ENCODE measurements at places on chromosomes 2 and 18.

DNA sequence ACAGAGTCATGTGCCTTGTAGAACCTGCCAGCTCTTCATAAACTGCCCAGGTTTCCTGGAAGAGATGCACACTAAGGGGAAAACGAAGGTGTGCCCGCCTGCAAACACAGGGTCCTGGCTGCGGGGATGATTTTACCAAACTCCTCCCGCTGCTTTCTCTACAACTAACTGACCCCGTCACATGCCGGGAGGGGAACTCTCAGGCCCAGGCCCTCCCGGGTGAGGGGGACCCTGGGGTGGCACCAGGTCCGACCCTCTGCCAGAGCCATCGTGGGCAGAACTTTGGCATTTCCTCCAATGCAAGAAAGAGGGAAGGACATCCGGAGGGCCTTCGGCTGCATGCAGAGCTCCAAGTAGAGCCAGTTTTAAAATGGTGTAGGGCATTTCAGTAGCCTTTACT lies 28.6 kb downstream of the CAPN13 start:
- no peak for DNase-seq

- DNase-seq: no peak
Measured at GRCh38 chr2:214310319-214310718, 100.5 kb upstream of the VWC2L start.

GRCh38 chr2:74001781-74002504 lies 17.2 kb downstream of the TET3 start:
- no peak for DNase-seq

DNA sequence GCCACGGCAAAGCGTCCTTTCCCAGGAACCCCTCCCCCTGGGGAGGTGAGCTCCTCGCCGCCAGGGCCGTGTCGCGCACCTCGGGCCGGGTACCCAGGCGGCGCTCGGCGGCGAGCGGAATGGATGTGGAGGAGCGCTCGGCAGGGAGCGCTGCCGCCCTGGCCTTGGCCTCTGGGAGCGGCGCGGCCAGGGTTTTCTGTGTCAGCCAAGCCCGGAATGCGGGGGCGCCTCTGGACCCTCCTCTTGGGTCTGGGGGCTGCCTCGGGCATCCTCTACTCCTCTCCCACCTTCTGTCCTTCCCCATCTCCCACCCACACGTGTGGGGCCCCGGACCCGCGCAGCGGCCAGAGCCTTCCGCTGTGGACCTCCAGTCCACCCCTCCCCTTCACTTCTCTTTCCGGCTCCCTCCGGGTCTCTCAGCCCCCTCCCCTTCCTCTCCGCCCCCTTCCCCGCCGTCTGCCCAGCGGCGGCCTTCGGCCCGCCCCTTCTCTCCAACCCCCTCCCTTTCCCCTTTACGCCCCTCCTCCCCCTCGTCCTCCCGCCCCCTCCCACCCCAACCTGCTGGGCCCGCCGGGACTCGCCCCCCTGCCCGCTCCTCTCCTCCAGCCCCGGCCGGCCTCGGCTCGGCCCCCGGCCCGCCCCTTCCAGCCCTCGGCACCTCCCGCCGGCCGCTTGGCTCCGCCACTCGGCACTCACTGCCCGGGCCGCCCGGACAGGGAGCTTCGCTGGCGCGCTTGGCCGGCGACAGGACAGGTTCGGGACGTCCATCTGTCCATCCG lies at the start of gene MERTK:
TSS of gene MERTK (plus strand) at position 684 of the 779 bp plus-strand sequence. CDS start 129 bp downstream, outside the sequence.
- peak; percentile 26 for DNase-seq

- no peak for DNase-seq
Measured at GRCh38 chr2:191593622-191594385, 84.1 kb upstream of the NABP1 start.

GRCh38 chr2:230690439-230690838 lies 22.2 kb upstream of the CAB39 start:
- no peak for DNase-seq

GRCh38 chr2:236178890-236179235 lies 10.7 kb upstream of the GBX2 start:
- no peak for DNase-seq

- DNase-seq: no peak
Measured at GRCh38 chr2:99819766-99820165, 322.6 kb downstream of the AFF3 start.

- no peak for DNase-seq
Measured at GRCh38 chr2:1837022-1837421, 92.7 kb upstream of the PXDN start.

GRCh38 chr2:127226520-127227263 lies 6.6 kb upstream of the CYP27C1 start:
- no peak for DNase-seq

DNA sequence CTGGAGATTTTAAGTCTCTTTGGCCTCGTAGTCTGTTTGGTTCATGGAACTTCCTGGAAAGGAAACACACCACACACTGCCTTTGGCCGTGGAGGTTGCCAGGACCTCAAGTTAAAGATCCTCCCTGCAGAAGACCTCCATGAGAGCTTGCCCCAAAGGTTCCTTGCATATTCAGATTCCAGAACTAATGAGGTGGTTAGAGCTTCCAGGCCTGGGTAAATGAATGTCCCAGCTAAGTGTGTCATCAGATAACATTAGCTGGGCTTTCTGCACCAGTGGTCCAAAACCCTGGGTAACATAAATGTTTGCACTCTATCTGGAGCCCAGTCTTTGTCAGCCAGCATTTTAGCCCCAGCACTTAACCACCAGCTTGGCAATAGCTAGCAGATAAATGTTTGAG lies 122.1 kb upstream of the EML6 start:
- DNase-seq: no peak

DNA sequence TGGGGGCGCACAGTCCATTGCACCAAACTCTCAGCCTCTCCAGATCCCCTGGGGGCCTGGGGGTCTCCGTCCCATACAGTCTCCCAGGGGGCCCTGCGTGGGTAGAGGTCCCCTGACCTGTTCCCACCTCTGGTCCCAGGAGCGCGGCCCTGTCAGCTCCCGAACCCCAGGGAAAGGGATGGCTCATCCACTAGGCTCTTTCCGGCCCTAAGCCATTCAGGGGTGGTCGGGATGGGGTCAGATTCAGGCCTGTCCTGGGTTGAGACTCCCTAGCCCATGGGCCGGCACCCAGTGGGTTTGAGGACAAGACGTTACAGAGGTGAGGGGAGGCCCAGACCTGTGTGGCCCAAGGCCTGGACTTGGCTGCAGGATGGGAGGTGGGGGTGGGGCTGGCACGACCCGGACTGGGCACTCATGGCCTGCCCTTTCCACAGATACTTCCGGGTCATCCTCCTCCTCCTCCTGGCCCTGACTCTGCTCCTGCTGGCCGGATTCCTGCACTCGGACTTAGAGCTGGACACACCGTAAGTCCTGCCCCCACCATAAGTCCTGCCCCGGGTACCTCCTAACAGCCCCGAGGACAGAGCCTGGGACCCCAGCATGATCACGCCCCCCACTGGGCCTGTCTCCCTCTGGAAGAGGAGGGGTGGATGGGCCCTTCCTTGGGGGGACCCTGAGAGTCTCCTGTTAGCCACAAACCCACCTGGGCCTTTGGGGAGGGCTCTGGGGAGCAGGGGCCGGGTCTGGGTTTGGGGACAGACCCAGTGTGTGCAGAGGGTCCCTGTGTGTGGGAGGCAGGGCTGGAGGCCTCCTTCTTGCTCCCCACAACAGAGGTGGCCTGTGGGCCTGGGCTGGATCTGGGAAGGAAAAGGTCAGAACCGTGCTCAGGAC lies 10.1 kb upstream of the NEU4 start:
- DNase-seq: no peak

GRCh38 chr18:41391616-41392595 lies 563.1 kb upstream of the PIK3C3 start:
- DNase-seq: no peak

GRCh38 chr18:49843131-49843530 lies 29.8 kb upstream of the ACAA2 start:
- DNase-seq: no peak

DNA sequence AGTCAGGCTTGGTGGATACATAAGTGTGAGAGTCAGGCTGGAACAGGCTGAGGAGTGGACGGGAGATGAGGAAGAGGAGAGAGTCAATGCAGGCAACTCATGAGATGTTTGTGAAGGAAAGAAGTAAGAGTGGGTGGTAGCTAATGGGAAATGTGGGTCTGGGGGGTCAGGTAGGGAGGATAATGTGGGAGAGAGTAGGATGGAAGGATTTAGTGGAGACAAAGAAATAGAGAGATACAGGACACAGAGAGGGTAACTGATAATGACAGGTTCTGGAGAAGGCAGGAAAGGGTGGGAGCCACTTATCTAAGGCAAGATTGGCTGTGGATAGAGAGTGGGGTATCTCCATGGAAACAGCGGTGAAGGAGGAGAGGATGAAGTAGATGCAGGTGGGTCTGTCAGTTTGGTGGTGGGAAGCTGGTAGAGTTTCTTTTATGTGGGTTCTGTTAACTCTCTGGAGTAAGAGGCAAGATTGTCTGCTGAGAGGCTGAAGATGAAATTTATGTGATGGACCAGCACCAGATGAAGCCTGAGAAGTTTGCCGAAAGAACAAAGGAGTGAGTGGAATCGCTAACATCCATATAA lies 190.6 kb upstream of the SPRED2 start:
- no peak for DNase-seq

DNA sequence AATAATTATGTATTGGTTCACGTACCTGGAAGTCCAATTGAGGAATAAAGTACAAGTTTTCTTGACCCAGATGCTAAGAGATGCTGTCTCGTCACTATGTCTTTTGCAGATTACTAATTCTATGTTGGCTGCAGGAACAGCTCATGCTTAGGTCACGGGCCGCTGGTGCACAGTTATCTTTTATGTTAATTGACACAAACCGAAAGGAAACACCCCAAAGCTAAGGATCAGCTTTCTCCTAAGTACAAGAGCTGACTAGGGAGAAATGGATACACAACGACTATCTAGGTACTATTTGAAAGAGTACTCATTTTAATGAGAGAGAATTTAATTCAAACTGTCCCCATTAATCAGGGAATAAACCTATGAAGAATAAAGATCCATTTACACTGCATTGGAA lies 217.7 kb upstream of the SLC35G4 start:
- DNase-seq: no peak

Data from natural killer cell (primary cell).